HCT116 (cell line): ENCODE measurements at places on chromosomes 13 and 19. TPM values are rescaled to one million over a fixed set of nuclear protein-coding genes. Genes with fewer than 3 reads are reported as not detected.

DNA sequence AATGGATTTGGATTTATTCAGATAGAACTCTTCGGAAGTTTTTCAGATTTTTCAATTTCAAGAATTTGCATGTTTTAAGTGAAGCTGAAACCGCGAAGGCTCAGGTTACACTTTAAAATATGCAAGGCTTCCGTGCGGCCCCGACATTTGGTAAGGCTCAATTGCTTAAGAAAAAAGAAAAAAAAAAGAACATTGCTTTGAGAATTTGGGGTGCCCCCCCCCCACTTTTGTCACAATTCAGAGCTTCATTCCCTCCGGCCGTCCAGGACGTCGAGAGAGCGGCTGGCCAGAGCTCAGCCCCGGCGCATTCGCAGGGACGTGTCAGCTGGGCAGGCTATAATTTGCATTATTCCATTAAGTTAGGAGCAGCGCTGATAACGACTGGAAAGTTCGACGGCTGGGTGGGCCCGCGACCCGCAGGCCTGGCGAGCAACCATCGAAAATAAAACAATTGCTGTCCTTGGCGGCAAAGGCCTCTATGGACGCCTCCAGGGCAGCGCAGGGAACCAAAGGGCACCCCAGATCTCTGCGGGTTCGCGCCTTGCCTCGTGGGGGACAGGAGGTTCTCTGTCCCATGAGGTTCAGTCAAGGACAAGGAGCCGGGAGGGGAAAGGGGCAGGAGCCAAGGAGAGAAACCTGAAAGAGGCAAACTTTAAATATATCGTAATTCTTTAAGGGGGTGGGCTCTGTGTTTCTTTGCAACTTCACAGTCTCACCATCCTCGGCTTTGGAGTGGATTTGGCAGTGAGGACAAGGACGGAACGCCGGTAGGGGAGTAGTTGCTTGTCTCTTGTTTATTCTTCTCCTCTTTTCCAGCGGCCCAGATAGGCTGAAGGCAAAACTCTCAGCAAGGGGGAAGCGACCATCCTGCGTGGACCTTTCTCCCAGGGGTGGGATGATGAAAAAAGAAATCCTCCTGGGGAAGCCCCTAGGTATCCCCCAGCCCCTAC, 7.0 kb downstream of the SOX21 start:
- H3K27me3 ChIP-seq: peaks cover 22% of the 10 kb centered on the region
- no peaks in the 10 kb centered on the region for H3K36me3 ChIP-seq
- no peak for DNase-seq
- no peaks in the 10 kb centered on the region for H3K4me1 ChIP-seq
- H3K4me3 ChIP-seq: no peak overlapping the region
- no peak overlapping the region for H3K27ac ChIP-seq

- H3K4me3 ChIP-seq: no peak overlapping the region
- no peak overlapping the region for H3K27ac ChIP-seq
- no peak for DNase-seq
- no peaks in the 10 kb centered on the region for H3K4me1 ChIP-seq
Observed at GRCh38 chr19:383922-384798, 24.8 kb downstream of the C2CD4C start.

GRCh38 chr13:42275506-42275905, 3.6 kb downstream of the AKAP11 start:
- no peak overlapping the region for H3K4me3 ChIP-seq
- peaks cover 22% of the 10 kb centered on the region for H3K4me1 ChIP-seq
- no peak for DNase-seq
- no peaks in the 10 kb centered on the region for H3K27me3 ChIP-seq
- no peaks in the 10 kb centered on the region for H3K36me3 ChIP-seq

DNA sequence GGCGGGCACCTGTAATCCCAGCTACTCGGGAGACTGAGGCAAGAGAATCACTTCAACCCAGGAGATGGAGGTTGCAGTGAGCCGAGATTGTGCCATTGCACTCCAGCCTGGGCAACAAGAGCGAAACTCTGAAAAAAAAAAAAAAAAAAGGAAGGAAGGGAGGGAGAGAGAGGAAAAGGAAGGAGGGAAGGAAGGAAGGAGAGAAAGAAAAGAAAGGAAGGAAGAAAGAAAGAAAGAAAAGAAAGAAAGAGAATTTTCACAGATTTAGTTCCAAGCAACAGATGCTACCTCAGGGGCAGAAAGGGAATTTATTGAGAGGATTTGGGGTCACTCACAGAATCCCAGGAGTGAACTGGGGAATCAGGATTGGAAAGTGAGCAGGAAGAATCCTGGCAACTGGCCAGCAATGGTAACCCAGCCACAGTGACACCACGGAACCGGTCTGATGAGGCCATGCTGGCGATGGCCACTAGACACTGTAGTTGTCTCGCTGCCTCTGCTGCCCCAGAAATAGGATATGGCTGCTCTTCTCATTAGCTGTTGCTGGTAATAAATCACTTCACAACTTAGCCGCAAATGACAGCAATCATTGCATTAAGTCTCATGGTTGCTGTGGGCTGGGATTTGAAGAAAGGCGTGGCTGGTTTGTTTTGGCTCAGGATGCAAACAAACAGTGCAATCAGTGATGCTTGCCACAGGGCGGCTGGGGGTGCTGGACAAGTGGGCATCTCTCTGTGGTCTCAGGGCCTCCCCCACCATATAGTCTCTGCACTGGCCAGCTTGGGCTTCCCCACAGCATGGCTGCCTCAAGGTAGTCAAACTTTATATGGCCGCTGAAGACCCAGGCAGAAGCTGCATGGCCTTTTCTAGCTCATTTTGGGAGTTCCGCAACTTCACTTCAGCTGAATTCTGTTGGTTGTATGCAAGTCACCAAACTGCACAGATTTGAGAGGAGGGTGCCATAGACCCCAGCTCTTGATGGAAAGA, 5.2 kb upstream of the BCAM start:
- H3K4me1 ChIP-seq: peaks cover 37% of the 10 kb centered on the region
- DNase-seq: no peak
- no peak overlapping the region for H3K27ac ChIP-seq
- no peak overlapping the region for H3K4me3 ChIP-seq

DNA sequence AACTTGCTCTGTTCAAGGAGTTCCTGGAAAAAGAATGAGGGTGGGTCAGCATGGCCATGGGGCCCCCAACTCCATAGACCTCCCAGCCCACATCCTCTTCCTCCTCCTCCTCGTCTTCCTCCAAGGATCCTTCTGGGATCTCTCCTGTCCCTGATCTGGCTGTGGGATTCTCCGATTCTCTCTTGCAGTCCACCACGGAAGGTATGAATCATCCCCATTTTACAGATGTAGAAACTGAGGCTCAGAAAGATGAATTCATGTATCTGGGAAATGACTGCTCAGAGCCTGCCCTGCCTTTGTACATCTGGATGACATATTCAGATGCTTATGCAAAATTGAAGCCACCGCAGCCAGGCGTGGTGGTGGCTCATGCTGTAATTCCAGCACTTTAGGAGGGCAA, 2.2 kb upstream of the KANK2 start:
- H3K4me3 ChIP-seq: no peak overlapping the region
- DNase-seq: no peak
- H3K4me1 ChIP-seq: peaks cover 22% of the 10 kb centered on the region

DNA sequence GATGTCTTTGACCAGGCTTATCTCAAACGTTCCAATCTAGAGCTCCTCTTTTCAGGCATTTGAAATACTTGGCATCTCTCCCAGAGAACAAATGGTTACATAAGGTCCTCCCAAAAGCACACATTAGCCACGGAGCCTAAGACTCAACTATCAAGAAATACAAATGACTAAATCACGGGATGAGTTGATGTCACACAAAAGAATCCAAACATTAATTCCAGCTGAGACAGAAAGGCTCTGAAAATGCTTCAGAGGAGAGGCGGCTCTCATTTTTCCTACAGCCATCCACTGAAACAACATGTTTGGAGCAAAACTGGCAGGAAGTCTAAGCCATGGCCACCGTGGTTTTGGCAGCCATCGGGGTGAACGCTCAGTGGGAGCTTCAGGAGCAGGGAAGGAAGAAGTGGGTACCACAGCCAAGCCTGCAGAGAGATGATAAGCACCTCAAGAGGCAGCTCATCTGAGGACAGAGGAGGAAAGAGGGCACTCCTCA, 122.5 kb downstream of the STK24 start:
- H3K4me1 ChIP-seq: no peaks in the 10 kb centered on the region
- no peak overlapping the region for H3K4me3 ChIP-seq
- peaks cover 34% of the 10 kb centered on the region; the same call in 1 of the 2 replicates for H3K36me3 ChIP-seq
- DNase-seq: no peak
- H3K27me3 ChIP-seq: no peaks in the 10 kb centered on the region
- H3K27ac ChIP-seq: no peak overlapping the region

DNA sequence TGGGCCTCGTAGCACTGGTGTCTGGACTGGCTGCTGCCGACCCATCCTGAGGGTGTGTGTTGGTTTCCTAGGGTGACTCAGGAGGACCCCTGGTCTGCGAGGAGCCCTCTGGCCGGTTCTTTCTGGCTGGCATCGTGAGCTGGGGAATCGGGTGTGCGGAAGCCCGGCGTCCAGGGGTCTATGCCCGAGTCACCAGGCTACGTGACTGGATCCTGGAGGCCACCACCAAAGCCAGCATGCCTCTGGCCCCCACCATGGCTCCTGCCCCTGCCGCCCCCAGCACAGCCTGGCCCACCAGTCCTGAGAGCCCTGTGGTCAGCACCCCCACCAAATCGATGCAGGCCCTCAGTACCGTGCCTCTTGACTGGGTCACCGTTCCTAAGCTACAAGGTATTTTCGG, 13.8 kb downstream of the TIMM13 start:
- H3K27ac ChIP-seq: no peak overlapping the region
- DNase-seq: no peak
- H3K36me3 ChIP-seq: no peaks in the 10 kb centered on the region
- no peaks in the 10 kb centered on the region for H3K4me1 ChIP-seq
- H3K27me3 ChIP-seq: no peaks in the 10 kb centered on the region

Gene B3GNT8
- not detected for total RNA-seq

Gene TYROBP
- 0.49 TPM for total RNA-seq

Gene TMC4
- total RNA-seq: 60.3 TPM
